ENCODE measurements at places on chromosomes 5 and 9.

DNA sequence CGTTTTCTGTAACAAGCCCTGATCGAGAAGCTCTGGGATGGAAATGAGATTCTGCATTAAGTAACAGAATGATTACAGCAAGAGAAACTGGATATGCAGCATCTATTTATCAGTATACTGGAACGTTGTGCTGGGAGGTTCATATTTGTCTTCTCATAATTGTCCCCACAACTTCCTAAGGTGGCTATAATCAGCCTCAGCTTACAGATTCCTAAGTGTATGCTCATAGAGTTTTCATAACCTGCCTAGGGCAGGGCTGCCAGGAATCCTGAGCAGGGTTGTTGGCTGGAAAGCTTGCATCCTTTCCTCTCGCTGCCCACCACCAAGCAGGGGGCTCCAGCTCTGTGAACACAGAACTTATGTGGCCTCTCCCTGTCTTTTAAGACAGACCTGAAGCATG is 70.2 kb downstream of the FNBP1 start:
- DNase-seq: no peak

GRCh38 chr5:91956738-91957137 is 573.6 kb upstream of the ARRDC3 start:
- no peak for DNase-seq

GRCh38 chr9:78542491-78543181 is 245.7 kb downstream of the PSAT1 start:
- DNase-seq: no peak

DNA sequence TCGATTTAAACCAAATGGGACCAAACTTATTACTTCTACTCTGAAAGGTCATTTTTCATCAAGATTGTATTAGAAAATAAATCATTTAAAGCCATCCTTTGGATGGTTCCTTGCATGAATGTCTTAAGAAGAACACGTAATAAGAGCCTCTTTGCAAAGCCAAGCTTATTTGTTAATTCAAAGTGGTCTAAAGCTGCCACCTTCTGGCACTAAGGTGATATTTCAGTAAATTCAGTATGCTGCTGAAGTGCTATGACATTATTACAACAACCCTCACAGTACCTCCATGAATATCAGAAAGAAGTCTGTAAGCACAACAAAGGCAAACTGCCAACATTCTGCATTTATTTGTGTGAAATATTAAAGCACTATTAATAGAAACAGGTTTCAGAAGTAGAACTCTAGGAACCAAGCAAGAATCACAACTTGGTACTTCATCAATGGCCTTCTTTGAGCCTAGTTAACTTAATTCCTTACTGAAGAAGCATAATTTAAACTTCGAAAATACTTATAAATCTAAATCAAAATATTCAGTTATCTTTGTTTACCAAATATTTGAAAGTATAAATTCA is 53.1 kb upstream of the TYRP1 start:
- DNase-seq: peak; percentile 71

GRCh38 chr5:175599210-175599609 is 58.7 kb upstream of the HRH2 start:
- no peak for DNase-seq

DNA sequence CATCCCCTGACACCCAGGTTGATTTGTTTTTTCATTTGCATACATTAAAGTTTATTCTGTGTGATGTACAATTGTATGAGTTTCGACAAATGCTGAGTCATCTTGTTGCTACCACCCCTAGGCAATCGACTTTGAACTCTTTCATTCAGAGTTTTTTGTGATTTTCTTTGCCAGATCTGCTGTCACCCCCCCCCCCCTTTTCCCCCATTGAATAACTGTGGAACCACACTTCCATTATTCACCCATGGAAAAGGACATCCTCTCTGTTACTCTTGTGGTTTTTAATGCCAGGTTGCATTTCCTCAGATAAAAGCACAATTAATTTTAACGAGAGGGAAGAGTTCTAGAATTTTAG is 13.7 kb upstream of the FAM120AOS start:
- peak; percentile 52 for DNase-seq

GRCh38 chr5:154400678-154401077 is 45.1 kb upstream of the SAP30L start:
- no peak for DNase-seq

- DNase-seq: no peak
Observed at GRCh38 chr5:135386886-135387628, 12.0 kb downstream of the MACROH2A1 start.

DNA sequence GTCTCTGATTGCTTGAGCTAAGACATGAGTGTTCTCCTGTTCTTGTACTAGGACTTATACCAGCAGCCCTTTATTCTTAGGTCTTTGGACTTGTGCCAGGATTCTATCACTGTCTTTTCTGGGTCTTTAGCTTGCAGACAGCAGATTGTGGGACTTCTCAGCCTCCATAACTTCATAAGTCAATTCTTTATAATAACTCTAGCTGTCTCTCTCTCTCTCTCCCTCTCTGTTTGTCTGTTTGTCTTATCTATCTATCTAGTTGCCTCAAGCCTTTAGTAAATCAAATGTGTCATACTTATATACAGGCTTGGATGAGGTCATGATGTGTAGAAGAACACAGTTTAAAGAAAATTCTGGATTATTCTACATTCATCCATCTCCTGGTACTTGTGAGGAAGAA is 11.5 kb upstream of the ANKRD55 start:
- no peak for DNase-seq

DNA sequence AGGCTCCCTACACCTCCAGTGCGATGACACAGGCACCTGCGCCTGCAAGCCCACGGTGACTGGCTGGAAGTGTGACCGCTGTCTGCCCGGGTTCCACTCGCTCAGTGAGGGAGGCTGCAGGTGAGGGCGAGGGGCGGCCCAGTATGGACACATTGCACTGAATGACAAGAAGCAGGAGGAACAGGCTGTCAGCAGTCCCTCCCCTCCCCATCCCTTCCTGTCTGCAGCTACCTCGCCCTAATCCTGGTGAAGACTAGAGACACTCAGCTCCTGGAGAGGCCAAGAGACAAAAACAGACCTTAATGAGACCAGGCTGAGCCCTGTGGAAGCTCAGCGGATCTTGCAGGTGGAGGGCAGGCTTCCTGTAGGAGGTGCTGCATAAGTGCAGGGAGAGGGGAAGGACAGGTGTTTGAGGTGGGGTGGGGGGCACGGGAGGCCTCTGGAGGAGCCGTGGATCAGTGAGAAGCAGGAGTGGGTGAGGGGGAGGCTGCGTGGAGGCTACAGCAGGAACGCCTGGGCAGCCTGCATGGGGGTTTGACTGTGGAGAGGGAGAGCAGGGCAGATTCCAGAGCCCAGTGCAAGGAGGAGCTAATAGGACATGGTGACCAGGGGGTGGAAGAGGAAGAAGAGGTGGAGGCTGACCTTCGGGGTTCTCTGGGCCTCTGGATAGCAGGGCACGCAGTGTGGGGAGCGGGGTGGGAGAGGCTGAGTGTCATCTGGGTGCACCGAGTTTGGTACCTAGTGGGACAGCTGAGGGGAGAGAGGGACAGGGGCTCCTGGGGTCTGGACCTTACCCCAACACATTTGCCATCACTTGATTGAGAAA is 30.4 kb downstream of the LAMC3 start:
- DNase-seq: no peak

- no peak for DNase-seq
Observed at GRCh38 chr5:8961219-8961618, 584.7 kb downstream of the SEMA5A start.

- no peak for DNase-seq
Observed at GRCh38 chr5:124980163-124980941, 233.9 kb upstream of the ZNF608 start.

- peak; percentile 2 for DNase-seq
Observed at GRCh38 chr9:116320290-116320689, 166.7 kb downstream of the PAPPA start.

GRCh38 chr5:124701016-124701415 is 45.4 kb downstream of the ZNF608 start:
- no peak for DNase-seq

DNA sequence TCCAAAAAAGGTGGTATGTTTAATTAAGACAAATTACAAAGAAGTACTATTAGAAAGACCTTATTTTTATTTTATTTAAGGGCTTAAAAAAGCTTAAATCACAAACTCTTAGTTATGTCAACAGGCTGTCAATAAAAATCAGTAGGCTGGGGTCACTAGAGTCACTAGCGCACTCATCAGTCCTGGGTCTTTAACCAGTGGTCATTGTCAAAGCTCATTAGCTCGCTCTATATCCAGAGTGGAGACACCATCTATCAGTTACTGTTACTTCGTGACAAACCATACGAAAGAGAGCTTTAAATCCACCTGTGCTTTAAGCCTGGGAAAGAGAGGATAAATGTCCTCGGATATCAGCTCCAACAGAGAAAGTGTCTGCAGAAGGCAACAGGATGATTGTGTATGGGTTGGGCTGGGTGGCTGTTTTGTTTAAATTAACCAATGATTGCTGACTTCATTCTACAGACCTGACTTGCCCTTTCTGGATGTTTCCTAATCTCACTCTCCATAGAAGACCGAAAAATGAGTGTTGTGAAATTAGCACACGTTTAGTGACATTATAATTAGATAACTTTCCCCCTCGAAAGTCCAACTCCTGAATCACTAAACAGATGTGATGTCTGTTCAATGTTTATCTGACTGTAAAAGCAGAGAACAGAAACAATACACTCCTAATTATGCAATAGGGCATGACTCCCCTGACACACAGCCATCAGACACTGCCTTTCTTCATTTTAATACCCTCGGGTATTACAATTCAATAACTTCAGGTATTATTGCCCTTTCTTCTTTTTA is 123.6 kb upstream of the TNPO1 start:
- no peak for DNase-seq

- DNase-seq: no peak
Observed at GRCh38 chr5:10091701-10092100, 158.0 kb downstream of the ATPSCKMT start.

- DNase-seq: no peak
Observed at GRCh38 chr5:44542470-44542869, 153.2 kb upstream of the FGF10 start.

DNA sequence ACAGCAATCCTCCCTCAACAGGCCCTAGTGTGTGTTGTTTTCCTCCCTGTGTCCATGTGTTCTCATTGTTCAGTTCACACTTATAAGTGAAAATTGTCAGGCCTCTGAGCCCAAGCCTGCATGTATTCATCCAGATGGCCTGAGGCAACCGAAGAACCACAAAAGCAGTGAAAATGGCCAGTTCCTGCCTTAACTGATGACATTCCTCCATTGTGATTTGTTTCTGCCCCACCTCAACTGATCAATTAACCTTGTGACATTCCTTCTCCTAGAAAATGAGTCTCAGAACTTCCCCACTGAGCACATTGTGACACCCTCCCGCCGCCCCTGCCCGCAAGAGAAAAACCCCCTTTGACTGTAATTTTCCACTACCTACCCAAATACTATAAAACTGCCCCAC is 17.4 kb upstream of the TRPC7 start:
- DNase-seq: no peak

GRCh38 chr9:19231904-19232822 is 1.7 kb downstream of the DENND4C start:
- no peak for DNase-seq

- DNase-seq: no peak
Observed at GRCh38 chr9:24552526-24553182, 7.0 kb upstream of the IZUMO3 start.

- DNase-seq: no peak
Observed at GRCh38 chr5:178460598-178460997, 129.6 kb downstream of the COL23A1 start.

DNA sequence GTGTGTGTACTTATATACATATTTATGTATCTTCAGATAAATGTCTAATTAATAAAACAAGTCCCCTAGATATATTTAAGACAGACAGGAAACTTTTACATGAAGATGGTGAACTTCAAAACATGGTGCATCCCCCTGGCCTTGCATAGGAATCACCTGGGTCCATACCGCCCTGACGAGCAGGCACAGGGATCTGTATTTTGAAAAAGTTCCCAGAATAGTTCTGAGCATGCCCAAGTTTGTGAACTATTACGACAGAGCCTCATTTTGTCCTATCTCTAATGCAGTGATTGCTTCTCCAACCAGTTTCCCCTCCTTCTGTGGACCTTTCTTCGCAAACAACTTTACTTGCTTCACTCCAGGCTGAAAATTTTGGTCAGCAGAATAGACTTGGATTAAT is 98.1 kb downstream of the APBA1 start:
- DNase-seq: no peak

- peak; percentile 42 for DNase-seq
Observed at GRCh38 chr9:19154135-19154612, 26.9 kb upstream of the PLIN2 start.

DNA sequence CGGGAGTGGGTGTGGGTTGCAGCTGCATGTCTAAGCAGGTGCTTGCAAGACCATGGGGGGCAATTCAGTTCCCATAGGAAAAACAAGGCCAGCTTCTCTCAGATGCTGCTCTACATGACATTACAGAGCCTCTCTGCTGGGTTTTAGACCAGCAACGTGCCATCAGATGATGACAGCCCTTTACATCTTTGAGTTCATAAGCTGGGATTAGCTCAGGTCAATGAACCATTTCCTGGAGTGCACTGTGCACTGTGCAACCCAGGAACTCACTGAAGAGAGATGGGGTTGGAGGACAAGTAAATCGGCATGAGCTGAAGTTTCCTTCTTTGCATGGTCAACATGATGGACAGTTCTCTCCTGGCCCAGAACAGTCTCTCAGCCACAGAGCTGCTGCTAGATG is 160.6 kb downstream of the MARCHF11 start:
- no peak for DNase-seq

DNA sequence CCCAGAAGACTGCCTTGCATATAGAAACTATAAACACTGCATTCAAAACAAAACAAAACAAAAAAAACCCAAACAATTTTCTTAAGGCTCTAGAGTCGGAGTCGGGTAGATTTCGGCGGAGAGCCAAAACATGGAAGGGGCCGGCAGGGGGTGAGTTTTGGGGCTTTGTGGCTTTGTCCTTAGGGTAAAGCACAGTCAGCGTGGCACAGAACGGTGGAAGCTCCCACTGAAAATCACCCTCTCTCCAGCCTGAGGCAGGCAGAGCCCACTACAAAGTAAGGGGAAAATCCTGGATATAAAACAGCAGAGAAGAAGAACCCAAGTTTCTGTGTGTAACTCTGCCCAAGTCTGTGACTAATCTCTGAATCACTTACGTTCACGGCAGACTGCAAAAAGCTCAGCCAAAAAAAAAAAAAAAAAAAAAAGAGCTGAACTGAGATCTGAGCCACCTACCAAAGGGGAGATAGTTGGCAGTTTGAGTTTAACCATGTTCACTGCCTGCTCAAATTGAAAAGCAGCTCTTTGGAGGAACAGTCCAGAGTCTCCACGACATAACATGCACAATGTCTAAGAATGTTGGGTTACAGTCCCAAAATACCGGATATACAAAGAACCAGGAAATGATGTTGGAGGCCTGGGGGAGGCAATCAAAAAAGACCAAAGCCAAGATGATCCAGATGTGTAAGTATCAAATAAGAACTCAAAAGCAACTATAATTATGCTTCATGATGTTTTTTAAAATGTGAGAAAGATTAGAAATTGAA is 26.6 kb upstream of the OR2K2 start:
- peak; percentile 42 for DNase-seq

- no peak for DNase-seq
Observed at GRCh38 chr5:130316971-130317680, 412.9 kb downstream of the CHSY3 start.

GRCh38 chr5:106312360-106312759 is 1358.4 kb downstream of the EFNA5 start:
- DNase-seq: no peak

GRCh38 chr9:94895668-94896067 is 169.2 kb downstream of the AOPEP start:
- DNase-seq: no peak

Measured in foreskin melanocyte (primary cell).